ENCODE measurements at places on chromosomes 12 and 14.

DNA sequence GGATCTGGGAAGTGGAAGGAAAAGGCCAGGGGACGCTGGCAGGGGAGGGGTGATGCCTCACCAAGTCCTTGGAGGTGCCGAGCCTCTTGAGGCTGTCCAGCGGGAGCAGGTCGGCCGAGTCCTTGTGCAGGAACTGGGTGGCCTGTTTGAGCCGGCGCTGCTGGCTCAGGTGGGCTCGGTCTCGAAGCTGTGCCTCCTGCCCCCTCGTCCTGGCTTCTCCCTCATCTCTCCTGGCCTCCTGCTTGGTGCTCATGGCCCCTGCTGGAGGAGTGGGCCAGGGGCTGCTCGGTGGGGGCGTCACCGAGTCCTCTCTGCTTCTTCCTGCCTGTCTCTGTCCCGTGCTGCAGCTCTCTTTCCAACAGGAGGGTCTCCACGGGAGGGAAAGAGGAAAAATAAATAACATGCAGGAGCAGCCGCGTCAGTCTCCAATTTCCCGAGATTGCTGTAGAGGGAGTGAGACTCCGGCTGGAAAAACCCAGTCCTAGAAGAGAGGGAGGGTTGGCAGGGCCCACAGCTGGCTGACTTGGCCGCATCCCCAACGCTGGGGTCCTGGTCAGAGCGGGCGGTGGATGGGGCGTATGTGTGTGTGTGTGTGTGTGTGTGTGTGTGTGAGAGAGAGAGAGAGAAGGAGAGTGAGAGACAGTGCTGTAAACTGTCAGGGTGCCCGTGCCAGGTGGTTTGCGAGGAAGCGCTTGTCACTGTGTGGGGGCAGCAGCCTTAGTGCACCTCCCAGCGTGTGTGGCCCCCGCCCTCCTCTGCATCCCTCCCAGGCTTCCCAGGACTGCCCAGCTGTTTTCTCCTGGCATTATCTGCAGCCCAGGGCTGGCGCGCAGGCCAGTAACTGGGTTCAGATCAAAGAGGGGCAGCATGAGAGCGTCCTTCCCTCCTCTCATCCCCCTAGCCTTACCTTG lies at the start of gene NRIP2:
Gene NRIP2, minus strand, starts transcription at position 455 of the 911 bp plus-strand sequence. Its CDS starts 52 bp downstream, at position 403.
- DNase-seq = no peak

DNA sequence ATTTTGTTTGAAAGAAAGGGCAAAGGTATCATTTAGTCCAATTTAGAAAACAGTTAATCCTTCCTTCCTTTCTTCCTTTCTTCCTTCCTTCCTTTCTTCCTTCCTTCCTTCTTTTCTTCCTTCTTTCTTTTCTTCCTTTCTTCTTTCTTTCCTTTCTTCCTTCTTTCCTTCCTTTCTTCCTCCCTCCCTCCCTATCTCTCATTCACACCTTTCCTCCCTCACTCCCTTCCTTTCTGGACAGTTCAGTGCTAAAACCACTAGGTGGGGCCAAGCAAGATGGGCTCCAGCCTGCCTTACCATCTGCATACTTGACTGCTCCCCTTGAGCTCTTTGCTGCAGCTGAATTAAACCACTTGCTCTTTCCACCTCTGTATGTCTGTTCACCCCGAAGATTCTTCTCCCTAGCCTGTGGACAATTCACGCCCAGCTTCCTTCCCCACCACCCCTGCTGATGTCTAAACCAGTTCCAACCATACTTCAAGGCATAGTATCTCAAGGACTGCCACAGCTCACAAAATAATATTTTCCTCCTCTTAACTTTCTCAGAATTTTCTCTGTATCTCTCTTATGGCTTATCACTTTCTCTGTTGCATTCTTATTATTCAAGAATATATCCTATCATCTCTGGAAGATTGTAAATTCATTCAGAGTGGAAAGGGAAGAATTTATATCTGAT lies 78.0 kb downstream of the DBX2 start:
- no peak for DNase-seq

DNA sequence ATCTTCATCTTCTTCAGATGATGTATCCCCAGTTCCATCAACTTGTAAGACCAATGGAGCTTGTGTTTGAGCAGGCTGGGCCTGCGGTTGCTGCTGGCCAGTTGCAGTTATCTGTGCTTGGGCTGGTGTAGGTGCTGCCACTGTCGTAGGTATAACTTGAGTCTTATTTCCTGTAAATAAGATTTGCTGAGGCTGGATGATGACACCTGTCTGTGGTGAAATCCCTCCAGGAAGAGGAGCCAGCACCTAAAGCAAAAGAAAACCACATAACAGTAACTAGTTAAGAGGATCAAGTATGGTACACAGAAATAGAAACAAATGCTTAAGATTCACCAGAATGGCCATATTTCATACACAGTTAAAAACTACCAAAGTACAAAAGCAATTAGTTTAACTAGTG lies 28.2 kb downstream of the GTF2A1 start:
- no peak for DNase-seq

GRCh38 chr14:88321692-88322503 lies 1.2 kb downstream of the KCNK10 start:
- DNase-seq = no peak

GRCh38 chr12:2613326-2614073 lies 181.3 kb upstream of the FKBP4 start:
- DNase-seq = no peak

GRCh38 chr12:41512497-41512896 lies 324.4 kb downstream of the PDZRN4 start:
- DNase-seq = no peak

DNA sequence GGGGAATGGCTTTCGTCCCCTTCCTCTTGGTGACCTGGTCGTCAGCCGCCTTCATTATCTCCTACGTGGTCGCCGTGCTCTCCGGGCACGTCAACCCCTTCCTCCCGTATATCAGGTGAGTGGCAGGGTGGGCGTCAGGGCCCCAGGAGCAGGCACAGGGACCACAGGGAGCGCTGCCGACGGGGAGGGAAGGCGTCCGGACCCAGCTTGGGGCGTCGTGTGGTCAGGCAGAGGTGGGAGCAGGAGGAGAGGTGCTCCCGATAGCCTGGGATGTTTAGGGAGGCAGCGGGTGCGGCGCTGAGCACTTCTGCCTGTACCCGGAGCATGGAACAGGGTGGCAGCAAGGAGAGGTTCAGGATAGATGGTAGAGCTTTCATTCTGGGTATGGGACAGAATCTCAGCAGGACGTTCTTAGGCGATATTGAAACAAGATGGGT lies 444 bp downstream of the DRAM1 start:
- DNase-seq = no peak

DNA sequence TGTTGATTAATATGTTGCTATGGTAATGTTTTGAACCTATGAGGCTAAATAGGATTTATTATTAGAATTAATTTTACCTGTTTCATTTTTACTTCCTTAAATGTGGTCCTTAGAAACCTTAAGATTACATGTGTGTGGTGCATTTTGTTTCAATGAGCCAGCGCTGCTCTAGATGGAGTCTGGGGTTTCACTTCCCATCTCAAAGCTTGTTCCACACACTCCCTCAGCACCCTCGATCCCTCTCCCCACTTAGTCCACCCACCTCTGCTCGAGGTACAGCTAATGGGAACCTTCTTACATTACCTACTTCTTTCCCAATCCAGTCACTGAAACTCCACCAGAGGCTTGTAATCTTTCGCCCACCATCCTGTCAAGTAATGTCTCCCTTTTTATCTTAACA lies 205.2 kb downstream of the PAX9 start:
- DNase-seq = no peak

- DNase-seq = no peak
These were observed 25.0 kb downstream of the A2ML1 start for GRCh38 chr12:8847435-8847834.

DNA sequence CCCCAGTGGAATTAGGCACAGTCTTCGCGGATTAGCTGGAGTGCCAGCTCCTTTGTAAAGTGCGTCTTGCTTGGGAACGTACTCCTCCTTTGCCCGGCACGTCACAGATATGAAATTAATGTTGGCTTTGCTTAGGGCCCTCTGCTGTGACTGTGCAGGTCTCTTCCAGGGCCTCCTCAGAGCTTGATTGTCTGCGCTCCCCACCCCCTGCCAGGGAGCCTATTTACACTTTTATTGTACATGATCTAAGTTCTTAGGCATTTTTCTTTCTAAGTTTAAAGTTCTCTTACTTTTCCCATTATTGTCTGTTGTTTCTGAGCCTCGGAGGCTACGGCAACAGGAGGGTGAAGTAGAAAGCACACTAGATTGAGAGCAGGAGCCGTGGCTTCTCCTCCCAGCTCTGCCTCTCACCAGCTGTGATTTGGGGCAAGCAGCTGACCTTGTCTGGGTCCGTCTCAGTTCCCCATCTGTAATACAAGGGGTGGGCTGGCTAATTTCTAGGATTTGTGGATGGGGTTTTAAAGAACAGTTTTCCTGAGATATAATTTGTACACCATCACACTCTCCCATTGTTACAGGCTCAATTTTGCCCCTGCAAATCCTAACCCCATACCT lies 81.8 kb downstream of the TSPAN9 start:
- no peak for DNase-seq

DNA sequence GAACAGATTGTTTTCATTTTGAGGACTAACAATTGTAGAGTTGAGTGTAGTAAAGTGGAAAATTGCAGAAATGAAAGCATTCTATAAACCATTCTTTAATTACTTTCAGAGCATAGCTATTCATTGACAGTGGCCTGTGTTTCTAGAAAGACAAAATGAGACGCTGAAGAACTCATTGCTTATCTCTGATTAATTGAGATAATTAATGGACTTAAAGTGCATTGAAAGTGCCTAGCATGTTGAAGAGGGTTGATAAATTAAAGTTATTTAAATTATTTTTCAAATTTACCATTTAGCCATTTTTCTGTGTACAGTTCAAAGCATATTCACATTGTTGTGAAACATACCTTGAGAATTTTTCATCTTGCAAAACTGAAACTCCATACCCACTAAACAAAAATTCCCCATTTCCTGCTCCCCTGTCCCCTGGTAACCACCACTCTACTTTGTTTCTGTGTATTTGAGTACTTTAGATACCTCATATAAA lies 57.4 kb downstream of the DAAM1 start:
- DNase-seq = no peak

DNA sequence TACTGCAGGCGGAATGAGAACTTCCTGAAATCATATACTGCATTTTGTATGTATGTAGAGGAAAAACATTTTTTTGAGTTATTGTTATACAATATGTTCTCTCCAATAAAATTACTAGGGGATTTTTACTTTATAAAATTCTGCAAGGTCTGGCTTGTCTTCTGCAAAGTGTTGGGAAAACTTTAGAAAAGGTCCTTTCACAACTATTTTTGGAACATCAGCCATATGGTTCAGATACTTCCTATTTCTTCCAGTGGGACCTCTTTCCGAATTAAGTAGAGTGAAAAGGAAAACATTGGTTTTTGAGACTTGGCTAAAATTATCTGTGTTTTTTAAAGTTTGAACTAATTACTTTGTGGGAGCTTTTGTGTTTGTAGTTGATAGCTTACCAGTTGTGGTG lies 52.7 kb downstream of the DAAM1 start:
- DNase-seq = no peak

DNA sequence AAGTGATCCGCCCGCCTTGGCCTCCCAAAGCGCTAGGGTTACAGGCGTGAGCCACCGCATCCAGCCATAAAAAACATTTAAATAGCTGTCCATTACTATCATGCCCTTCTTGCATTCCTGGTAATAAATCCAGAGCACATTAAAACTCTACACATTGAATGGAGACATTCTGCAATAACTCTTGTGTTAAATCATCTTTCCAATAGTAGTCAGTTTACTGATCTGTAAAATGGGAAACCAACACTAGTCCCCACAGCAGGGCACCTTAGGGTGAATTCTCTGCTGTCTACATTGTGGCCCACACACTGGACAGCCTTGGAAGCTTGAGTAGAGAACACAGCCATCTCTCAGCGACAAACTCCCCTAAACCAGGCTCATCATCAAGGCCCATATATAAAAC lies 85.5 kb upstream of the NUDT4 start:
- DNase-seq = no peak

GRCh38 chr14:95286645-95287044 lies 33.1 kb downstream of the CLMN start:
- no peak for DNase-seq

- DNase-seq = no peak
These were observed 100.8 kb upstream of the DIO3 start for GRCh38 chr14:101460521-101460920.

- no peak for DNase-seq
These were observed 54.1 kb downstream of the COCH start for GRCh38 chr14:30928462-30928861.

DNA sequence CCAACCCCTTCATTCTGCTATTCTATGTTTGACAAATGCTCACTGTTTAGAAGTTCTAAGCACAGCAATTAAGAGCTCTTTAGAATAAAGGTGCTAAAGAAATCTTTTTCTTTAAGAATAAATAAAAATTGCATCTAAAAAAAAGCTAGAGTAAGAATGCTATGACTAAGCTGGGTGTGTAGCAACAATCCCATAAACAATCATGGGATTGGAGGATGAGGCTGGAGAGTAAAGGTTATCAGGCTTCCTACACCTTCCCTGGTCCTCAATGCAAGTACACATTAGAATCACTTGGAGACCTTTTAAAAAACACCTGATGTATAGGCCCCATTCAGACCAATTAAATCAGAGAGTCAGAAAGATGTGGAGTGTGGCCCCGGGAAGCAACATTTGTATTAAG lies 88.3 kb downstream of the CIT start:
- DNase-seq = no peak

- DNase-seq = no peak
These were observed 35.0 kb upstream of the DTX1 start for GRCh38 chr12:113021500-113021899.

GRCh38 chr12:113819495-113819894 lies 146.6 kb downstream of the RBM19 start:
- DNase-seq = no peak

DNA sequence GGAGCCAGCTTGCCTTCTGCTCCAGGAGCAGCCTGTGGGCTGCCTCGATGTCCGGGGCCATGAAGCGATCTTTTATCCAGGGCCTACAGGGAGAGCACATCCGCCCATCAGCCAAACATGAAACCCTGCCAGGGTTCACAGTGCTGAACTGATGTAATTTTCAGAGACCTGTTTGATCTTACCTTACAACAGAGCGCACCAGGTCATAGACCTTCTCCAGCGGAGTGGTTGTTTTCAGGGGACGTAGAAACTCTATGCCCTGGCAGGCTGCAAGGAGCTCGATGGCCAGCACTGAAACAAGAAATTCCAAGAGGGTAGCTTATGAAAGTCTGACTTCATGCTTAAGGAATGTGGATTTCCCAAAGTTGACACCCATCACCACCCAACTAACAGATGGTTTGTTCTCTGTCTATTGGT lies 19.7 kb downstream of the HAL start:
- DNase-seq = no peak

- DNase-seq = no peak
These were observed 4.1 kb upstream of the ATP2B1 start for GRCh38 chr12:89712706-89713105.

GRCh38 chr12:65728848-65729793 lies 95.2 kb upstream of the HMGA2 start:
- DNase-seq = no peak

DNA sequence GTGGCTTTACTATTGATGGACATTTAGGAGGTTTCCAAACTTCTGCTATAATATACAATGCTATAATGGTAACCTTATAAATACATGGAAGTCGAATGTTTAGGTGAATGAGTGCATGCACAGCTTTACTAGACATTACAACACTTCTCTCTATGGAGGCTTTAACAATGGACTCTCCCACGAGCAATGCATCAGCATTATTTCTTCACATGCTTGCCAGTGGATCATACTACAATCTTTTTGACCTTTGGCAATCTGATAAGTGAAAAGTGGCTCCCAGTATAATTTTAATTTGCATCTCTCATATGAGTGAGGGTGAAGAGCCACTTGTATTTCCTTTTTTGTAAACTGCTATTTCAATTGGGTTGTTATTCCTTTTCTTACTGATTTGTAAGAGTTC lies 18.2 kb downstream of the RDH12 start:
- DNase-seq = no peak
